ENCODE measurements at places on chromosomes 1 and 21. TPM values are rescaled to one million over a fixed set of nuclear protein-coding genes. Genes with fewer than 3 reads are reported as not detected.

Gene CHODL
- not detected for total RNA-seq

Gene MATN1
- total RNA-seq: 0.23 TPM

Gene NCDN
- 16.6 TPM for total RNA-seq

Gene SLC45A1
- 0.30 TPM for total RNA-seq

Gene FH
- 111 TPM for total RNA-seq

Gene CYP2J2
- total RNA-seq: not detected

Gene DVL1
- 72.2 TPM for total RNA-seq

Gene ANGPTL3
- total RNA-seq: not detected
